ENCODE measurements at places on chromosomes 12 and 14. TPM values are rescaled to one million over a fixed set of nuclear protein-coding genes. Genes with fewer than 3 reads are reported as not detected.

Gene C12orf54
- total RNA-seq = not detected

Gene TMEM119
- not detected for total RNA-seq

Gene FAR2
- 3.7 TPM for total RNA-seq

Gene KRT77
- not detected for total RNA-seq

Gene MYF5
- not detected for total RNA-seq

Gene RD3L
- not detected for total RNA-seq

Gene LMNTD1
- not detected for total RNA-seq

Gene BEST3
- total RNA-seq = not detected

Gene ATXN7L3B
- 22.5 TPM for total RNA-seq

Gene TMEM63C
- 0.68 TPM for total RNA-seq

- no peak for DNase-seq
These were observed 269.8 kb downstream of the ATP23 start for GRCh38 chr12:58211211-58211610.

- DNase-seq = no peak
These were observed 46.2 kb downstream of the TESC start for GRCh38 chr12:117053050-117053400.

- DNase-seq = no peak
These were observed 1.7 kb downstream of the CDKN1B start for GRCh38 chr12:12718853-12719252.

DNA sequence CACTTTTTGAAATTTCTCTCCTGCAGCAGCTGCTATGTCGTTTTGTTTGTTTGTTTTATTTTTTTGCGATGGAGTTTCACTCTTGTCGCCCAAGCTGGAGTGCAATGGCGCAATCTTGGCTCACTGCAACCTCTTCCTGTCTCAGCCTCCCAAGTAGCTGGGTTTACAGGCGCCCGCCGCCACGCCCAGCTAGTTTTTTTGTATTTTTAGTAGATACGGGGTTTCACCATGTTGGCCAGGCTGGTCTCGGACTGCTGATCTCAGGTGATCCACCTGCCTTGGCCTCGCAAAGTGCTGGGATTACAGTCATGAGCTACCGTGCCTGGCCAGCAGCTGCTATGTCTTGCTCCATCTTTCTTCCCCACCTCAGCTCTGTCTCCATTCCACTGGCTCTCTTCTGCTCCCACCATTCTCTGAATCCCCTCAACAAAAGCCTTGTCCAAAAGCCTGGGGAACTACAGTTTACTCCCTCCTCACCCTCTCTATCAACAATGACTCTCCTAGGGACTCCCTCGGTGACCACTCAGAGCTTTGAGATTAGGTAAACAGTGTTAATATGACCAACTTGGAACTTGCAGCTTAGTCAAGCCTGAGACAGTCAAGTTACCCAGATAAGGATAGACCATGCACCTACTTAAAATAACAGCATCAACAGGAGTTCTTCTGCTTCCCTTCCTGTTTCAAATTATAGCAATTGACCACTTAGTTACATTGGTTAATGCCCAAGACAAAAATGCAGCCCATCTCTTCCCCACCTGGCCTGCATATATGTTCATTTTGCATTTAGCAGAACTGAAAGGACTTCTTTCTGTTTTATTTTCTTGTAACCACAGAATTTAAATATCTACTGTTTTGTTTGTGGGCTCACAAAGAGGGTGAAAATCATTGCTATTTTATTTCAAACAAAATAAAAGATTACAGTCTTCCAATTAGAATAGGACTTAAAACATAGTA, 189.0 kb upstream of the AMIGO2 start:
- no peak for DNase-seq

DNA sequence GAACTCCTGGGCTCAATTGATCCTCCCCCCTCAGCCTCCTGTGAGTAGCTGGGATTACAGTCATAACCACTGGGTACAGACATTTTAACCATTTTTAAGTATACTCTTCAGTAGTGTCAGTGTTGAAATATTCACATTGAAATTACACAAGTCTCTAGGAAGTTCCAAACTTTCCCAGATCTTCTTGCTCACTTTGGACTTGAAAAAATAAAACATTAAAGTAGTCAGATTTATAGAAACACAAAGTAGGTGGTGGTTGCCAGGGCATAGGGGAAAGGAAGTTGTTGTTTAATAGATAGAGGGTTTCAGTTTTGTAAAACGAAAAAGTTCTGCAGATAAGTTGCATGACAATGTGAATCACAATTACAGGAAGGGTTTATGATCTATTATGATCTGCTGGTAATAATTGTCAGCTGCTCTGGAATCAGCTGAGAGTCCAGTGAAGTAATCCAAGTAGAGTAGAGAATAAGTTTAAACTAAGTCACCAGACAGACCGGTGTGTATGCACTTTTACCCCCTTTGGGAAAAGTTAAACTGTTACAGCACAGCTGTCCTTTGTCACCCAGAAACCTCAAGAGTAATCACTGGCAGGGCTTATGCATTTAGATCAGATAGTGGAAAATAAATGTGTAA, 27.4 kb downstream of the PCNX1 start:
- DNase-seq = no peak

- DNase-seq = no peak
These were observed 269.9 kb upstream of the PLEKHG7 start for GRCh38 chr12:92432724-92433441.

GRCh38 chr12:80714055-80714454, 2.7 kb upstream of the MYF5 start:
- DNase-seq = no peak

- no peak for DNase-seq
These were observed 135.9 kb downstream of the C12orf75 start for GRCh38 chr12:105466231-105466900.

- no peak for DNase-seq
These were observed 16.1 kb upstream of the EIF4B start for GRCh38 chr12:52990206-52990605.

DNA sequence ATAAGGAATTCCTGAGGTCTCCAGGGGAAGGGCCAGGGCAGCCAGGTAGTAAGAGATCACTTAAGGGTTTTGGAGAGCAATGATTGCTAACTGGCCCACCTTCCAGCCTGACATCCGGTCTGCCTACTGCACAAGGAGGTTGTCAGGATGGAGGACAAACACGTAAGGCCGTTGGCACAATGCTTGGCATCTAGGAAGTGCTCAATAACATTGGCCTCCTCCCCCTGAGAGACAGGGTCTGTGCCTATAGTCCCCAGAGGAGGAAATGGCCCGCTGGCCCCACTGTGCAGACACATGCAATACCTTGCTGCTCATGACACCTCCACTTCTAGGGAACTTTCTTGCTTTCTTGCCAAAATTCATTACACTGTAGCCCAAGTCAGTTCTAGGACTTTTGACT, 73.2 kb downstream of the NTF3 start:
- DNase-seq = no peak

- DNase-seq = no peak
These were observed 17.7 kb downstream of the DPF3 start for GRCh38 chr14:72876005-72876709.

DNA sequence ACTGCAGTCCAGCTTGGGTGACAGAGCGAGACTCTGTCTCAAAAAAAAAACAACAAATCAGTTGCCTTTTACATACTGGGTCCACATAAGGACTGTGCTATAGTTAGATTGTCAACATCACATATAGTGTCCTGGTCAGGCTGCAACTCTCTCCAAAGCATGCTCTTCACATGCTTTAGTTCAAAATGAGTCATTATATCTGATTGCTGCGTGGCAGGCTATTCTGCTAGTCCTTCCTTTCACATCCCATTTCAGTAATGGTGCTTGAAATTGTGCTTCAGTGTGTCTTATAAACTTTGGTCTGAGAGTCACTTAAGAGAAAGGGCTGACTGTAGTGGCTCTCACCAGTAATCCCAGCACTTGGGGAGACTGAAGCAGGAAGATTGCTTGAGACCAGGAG, 6.9 kb downstream of the LETMD1 start:
- no peak for DNase-seq

GRCh38 chr12:88310069-88310468, 168.0 kb downstream of the TMTC3 start:
- no peak for DNase-seq

- DNase-seq = no peak
These were observed 888 bp upstream of the EEA1 start for GRCh38 chr12:92929983-92930382.

DNA sequence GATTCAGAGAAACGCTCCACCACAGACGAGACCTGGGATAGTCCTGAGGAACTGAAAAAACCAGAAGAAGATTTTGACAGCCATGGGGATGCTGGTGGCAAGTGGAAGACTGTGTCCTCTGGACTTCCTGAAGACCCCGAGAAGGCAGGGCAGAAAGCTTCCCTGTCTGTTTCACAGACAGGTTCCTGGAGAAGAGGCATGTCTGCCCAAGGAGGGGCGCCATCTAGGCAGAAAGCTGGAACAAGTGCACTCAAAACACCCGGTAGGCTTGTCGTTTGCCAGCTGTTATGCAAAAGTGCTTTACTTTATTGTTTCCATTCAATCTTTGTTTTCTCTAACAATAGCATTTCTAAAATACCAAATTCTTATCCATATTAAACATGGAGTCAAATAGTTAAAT, 287.3 kb downstream of the NAV3 start:
- DNase-seq = no peak

DNA sequence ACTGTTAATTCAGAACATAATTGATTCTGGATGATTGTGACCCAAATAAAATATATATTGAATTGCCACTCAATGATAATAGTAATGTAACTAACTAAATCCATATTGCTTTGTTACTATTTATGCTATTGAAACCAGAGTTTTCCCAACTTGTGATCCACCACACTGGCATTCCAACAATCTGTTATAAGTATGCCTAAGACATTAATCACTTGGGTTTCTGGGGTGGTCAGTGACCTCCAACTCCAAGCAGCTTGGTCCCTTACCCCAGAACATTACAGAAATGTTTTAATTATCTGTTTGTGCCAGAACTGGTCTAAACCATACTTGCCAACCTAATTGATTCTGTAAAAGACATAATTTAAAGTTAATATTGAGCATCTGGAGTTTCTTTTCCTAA, 14.6 kb downstream of the CAPS2 start:
- DNase-seq = no peak

DNA sequence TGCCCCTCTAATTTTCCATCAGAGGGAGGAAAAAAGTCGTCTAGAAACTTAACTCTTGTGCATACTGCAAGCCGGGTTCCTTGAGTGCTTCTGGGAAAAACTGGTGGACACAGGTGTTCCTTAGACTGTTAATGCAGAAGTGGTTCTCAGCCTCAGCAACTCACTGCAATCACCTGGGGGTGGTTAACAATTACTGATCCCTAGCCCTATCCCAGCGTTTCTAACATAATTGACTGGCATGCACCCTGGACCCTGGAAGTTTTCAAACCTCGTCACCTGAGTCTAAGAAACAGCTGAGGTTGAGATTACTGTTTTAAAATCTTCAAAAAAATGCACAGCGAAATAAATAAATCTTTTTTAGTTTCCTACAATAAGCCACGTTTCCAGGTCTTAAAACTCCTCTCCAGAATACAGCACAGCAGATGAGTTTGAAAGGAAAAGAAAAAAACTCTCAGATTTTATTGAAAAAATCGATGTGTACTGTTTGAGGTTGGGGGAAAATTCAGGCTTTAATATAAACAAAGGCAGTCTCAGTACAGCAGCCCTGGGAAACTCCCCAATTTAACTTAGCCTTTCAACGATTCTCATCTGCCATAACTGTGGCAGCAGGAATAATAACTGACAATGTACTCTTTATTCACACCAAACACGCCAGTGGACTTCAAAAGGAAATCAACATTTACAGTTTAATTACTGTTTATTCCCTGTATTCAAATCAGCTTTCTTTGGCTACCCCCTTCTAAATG, 45.4 kb downstream of the PHLDA1 start:
- DNase-seq = no peak

DNA sequence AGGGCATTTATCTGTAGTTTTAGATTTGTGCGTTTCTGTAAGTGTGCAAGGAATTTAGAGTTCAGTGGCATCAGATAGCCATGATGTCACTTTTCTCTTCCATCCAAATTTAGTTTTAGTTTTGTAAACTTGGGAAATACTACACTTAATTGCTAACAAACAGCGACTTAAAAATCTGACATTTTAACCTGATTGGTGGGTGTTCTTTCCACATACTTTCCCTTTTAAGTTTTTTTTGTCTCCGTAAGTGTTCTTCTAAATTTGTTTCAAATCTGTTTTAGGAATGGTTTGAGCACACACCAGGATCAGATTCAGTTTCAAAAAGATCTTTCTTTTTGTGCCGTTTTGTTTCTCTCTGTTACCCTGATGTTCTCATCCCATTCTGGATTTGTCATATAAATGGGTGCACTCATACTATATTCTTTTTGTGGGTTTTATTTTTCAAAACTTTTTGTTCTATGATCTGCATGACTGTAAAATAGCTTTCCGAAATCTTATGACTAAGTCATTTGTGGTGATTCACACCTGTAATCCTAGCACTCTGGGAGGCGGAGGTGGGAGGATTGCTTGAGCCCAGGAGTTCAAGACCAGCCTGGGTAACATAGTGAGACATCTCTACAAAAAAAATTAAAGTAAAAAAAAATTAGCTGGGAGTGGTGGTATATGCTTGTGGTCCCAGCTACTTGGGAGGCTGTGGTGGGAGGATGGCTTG, 58.9 kb downstream of the FBXO34 start:
- DNase-seq = no peak

DNA sequence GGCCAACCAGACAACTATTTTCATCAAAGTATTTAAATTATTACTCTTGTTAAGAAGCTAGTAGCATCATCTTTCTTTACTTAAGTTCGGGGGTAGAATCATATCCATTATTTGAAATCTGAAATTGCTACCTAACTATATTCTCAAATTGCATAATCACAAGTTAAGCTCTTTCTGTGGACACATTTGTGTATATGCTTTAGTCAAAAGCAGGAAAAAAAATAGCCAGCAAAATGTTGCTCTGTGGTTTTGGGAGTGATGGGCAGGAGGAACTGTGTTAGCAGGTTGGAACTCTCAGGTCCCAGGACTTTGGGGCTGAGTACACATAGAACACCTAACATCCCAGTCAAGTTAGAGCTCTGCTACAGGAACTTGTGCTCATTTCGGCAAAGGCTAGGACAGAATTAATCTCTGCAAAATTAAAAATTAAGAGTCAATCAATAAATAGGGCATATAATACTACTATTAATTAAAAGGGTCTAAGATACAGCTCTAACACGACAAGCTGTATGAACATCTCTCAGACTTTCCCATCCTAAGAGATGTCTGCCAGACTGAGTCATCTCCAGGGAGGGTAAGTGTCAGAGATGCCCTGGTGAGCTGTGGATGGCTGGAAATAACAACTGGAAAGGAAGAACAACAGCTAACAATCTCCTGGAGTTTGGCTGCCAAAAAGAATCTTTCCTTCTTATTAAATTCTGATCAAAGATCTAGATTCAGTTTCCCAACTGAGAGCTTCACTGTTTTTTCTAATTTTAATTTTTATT, 203.5 kb upstream of the GZMB start:
- DNase-seq = no peak

DNA sequence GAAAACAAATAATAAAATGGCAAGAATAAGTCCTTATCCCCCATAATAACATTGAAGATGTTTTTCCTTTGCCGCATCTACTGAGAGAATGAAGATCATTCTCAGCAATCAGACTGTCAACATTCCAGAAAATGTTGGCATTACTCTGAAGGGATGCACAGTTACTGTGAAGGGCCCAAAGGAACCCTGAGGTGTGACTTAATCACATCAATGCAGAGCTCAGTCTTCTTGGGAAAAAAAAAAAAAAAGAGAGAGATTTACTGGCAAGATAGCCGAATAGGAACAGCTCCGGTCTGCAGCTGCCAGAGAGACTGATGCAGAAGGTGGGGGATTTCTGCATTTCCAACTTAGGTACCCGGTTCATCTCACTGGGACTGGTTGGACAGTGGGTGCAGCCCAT, 41.3 kb upstream of the OR6J1 start:
- no peak for DNase-seq

All from CD8-positive, alpha-beta memory T cell (primary cell).